ENCODE measurements at places on chromosomes 3 and 15.

DNA sequence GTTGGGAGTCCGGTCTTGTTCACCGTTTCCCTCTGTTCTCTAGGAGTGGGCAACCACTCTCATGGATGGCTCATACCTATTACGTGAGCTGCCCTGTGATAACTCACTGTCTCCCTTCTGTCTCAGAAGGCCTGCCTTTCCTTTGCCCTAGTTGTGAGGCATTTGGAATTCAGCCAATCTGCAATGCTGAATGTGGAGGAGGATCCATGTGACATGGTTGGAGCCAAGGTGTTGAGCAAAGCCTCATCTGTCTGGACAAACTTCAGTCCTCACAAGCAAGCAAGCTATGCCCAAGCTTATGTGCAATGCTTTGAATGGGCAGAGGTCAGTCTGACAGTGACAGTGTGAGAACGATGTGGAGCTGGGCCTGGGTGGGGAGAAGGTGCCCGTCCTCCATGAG, 37.8 kb upstream of the ATP10A start:
- no peak for DNase-seq

GRCh38 chr3:25416176-25416575, 11.9 kb upstream of the RARB start:
- no peak for DNase-seq

DNA sequence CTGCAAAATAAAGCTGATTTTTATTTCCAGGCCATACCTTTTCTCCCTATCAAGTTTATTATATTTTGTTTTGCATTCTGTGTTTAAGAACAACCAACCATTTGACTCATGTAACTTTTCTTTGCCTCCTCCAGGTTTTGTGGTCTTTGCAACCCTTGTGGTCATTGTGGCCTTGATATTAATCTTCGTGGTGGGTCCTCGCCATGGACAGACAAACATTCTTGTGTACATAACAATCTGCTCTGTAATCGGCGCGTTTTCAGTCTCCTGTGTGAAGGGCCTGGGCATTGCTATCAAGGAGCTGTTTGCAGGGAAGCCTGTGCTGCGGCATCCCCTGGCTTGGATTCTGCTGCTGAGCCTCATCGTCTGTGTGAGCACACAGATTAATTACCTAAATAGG, 27.6 kb downstream of the NIPA2 start:
- no peak for DNase-seq

- DNase-seq = no peak
These were observed 629.6 kb downstream of the PYDC2 start for GRCh38 chr3:192090586-192090985.

- no peak for DNase-seq
These were observed 14.8 kb upstream of the ACSBG1 start for GRCh38 chr15:78249131-78249530.

GRCh38 chr3:32249184-32249782, 10.8 kb downstream of the CMTM8 start:
- DNase-seq = no peak

- no peak for DNase-seq
These were observed 9.9 kb upstream of the LEKR1 start for GRCh38 chr3:156816091-156816793.

GRCh38 chr3:171192176-171192854, 165.8 kb upstream of the SLC2A2 start:
- no peak for DNase-seq

DNA sequence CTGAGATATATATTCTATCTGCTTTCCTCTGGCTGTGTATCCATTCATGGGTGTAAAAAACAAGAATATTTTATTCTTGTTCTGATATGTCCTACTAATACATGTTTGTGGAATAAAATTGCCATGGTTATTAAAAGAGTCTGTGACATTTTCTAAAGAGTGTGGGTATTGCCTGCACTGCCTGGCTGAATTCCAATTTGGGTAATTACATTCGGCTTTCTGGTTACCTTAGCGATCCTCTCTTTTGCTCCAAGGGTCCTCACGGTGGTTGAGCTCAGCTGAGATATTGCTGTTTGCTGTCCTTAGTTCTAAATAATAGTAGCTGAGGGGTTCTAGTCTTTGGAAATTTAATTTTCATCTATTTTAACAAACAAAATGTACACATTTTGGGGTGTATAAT, 301.4 kb upstream of the DNAJC19 start:
- DNase-seq = no peak

DNA sequence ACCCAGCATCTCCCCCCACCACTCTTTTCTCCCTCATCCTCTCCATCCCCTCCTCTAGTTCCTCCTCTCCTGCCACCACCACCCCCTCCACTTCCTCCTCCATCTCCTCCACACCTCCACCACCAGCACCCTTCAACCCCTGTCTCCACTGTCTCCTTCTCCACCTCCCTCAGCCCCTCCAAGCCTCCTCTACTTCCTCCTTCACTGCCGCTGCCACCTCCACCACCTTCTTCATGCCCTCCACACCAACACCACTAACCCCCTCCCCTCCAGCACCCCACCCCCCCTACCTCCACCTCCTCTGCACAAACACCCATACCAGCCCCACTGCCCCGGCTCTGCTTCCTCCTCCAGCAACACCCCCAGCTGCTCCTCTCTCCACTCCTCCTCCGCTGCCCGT, 88.0 kb downstream of the HES1 start:
- no peak for DNase-seq

DNA sequence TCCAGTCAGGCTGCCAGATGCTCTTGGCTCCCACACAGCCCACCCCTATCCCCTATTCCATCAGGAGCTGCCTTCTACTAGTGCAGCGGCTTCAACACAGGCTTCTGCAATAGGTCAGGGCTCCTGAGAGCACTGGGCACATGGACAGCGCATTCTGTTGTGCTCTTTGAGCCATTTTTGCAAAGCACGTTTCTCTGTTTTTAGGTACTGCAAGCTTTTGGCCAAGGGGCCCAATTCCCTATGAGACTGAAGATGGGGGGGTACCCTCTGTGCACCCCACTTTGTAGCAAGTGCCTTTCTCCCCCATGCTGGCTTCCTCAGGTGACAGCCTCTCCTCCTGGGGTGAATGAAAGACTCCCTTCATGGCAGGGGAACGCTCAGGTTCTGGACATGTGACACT, 31.2 kb downstream of the CHDH start:
- DNase-seq = no peak

DNA sequence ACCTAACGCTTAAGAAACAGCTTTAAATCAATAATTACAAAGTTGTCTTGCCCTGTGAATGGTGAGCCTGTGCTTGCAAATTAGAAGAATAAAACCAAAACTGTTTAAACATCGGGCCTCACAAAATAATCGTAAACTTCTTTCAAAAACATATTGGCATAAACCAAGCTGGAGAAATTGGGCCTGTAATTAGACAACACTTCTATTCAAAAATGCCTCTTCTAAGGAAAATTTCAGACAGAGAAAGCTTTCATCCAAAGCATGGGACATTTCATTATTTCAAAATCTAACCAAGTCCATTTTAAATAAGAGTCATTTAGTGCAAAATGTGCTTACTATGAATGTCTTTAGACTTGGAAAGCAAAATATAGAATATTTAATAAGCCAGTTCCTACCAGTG, 35.5 kb upstream of the GNB4 start:
- DNase-seq = no peak

- DNase-seq = no peak
These were observed 281.8 kb downstream of the SATB1 start for GRCh38 chr3:18143258-18143780.

DNA sequence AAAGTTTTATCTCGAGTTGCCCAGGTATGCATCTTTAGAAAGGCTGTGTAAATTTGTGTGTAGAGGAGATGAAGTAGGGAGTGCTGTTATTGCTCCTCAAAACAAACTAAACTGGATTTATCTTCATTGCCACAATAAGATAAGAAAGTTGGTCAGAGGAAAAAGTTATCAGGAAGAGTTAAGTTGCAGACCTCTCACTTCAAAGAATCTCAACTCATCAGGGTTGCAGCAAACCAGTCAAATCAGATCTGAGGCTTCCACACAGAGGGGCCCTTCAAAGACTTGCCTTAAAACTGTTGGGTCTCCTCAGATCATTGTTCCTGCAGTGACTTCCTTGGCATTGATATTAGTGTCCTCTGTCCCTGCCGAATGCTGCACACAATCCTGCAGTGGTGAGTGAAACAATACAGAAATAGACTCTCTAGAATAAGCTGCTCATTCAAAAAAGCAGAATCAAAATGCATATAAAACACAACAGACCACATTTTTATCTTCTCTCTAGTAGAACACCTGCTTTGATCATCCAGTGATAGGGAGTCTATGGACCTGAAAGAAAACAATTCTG, 191.2 kb upstream of the CBLB start:
- DNase-seq = no peak

GRCh38 chr3:126100634-126101301, 16.8 kb upstream of the SLC41A3 start:
- no peak for DNase-seq

DNA sequence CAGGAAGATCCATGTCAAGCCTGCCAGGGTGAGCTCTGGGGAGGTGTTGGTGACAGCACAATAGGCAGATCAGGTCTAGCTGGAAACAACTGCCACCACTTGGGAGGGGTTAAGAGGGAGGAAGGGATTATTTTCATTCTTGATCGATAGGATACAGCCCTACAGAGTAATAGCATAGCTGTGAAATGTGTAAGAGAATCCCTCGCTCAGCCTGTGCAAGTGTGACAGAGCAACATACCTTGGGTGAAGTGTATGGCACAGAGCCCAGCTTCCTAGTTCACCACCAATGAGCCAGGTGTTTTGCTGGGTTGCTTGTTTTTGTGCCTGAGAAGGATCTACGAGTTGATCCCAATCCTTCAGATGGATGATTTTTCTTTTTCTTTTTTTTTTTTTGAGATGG, 9.2 kb upstream of the DCUN1D1 start:
- DNase-seq = no peak

- DNase-seq = no peak
These were observed 5.6 kb downstream of the CHRNA3 start for GRCh38 chr15:78615151-78615589.

GRCh38 chr3:191753196-191753595, 292.2 kb downstream of the PYDC2 start:
- DNase-seq = no peak

- DNase-seq = no peak
These were observed 2.1 kb downstream of the LSAMP start for GRCh38 chr3:116443191-116443661.

GRCh38 chr15:90711842-90712241, 5.3 kb upstream of the BLM start:
- no peak for DNase-seq

DNA sequence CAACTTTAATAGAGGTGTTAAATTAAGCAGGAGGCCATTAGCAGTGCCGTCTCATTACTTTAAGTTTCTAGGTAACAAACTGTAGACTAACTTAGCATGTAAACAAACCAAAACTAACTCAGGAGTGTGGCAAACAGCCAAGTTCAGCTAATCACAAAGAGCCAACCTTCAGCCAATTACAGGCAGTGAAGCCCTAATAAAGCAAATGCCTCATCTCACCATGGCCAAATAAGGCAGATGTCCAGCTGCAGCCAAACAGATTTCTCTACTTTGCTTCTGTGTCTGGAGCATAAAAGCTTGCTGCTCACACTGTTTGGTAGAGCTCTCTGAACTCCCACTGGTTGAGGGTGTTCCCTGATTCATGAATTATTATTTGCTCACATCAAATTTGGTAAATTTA, 835.4 kb upstream of the GBE1 start:
- no peak for DNase-seq

DNA sequence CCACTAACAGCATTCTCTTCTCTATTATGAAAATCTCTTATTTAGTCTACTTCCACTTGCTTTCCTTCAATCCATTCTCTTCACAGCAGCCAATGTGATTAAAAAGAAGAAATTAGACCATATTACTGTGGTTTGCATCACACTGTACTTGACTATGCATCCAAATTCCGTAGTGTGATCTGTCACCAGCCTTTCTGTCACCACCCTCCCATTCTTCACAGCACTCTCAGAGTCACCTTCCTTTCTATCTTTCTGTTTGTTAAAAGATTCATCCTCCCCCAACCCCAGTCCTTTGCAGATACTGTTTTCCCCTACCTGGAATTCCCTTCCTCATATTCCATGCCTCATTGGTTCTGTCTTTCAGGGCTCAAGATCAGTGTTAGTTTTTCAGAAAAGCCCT, 55.0 kb upstream of the ABHD10 start:
- no peak for DNase-seq

GRCh38 chr3:48503401-48504050, 448 bp downstream of the SHISA5 start:
- DNase-seq = peak; percentile 73

All from hematopoietic multipotent progenitor cell treated with erythropoietin and hydrocortisone succinate and interleukin-3 and kit ligand, for 17 days (in vitro differentiated cells).